ENCODE measurements at places on chromosomes 6 and 20.

- no peak for DNase-seq
These were observed 15.7 kb downstream of the TMEM181 start for GRCh38 chr6:158575550-158575949.

GRCh38 chr6:32222333-32223230 lies 1.3 kb downstream of the NOTCH4 start:
- no peak for DNase-seq

DNA sequence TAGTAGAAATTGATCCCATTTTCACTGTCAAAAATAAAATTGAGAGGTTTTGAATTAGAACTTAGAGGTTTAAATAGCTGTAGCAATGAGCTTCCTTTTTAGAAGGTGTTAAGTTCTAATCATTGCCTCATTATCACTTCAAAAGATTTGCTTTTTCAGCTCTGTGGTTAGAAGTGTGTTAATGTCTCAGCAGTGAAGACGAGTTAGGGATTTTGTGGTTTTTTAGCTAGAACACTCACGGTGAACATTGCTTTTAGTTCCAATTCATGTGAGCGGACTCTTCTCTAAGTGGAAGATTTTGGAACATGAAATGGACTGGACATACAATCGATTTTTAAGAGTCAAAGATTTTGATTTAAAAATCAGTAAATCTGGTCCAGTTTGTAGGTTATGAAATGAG lies 12.7 kb upstream of the IFNGR1 start:
- DNase-seq: no peak

DNA sequence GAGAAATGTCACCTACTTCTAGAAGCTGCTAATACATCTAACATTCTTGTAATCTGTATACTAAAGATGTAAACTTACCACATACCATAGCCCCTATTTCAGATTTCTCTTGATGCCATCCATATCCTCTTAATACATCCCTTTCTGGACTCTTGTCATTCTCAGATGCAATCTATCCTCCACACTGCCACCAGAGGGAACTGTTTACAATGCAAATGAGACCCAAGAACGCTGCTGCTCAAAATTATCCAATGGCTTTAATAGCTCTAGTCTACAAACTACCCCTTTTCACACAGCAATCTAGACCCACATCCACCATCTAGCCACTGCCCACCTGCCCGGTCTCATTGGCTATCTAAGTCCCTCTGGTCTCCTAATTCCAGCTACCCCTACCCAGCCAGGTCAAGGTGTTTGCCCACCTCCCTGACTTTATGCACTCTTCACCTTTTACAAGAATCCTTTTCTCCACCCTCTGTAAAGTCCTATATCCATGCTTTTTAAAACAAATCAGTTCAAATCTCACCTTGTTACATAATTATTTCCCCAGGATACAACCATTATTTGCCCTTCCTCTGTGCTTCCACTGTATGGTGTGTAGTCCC lies 14.8 kb downstream of the FAXC start:
- peak; percentile 26 for DNase-seq

DNA sequence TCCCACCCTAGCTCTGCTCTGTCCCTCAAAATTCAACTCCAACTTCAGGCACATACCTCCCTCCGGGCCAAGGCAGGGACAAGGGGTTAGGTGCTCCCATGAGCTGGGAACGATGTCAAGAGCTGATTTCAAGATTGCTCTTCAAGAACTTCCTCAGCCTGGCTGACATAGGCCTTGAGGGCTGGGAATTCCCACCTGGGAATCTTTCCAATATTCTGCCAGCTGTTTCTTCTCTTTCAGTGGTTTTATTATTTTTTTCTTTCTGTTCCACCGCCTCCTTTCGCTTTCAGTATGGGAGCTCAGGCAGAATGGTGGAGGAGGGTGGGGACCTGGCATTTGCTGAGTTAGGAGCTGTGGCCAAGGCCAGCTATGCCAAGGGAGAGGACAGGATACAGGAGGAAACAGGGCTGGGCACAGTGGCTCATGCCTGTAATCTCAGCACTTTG lies 33.7 kb downstream of the SRSF3 start:
- DNase-seq: peak; percentile 62

DNA sequence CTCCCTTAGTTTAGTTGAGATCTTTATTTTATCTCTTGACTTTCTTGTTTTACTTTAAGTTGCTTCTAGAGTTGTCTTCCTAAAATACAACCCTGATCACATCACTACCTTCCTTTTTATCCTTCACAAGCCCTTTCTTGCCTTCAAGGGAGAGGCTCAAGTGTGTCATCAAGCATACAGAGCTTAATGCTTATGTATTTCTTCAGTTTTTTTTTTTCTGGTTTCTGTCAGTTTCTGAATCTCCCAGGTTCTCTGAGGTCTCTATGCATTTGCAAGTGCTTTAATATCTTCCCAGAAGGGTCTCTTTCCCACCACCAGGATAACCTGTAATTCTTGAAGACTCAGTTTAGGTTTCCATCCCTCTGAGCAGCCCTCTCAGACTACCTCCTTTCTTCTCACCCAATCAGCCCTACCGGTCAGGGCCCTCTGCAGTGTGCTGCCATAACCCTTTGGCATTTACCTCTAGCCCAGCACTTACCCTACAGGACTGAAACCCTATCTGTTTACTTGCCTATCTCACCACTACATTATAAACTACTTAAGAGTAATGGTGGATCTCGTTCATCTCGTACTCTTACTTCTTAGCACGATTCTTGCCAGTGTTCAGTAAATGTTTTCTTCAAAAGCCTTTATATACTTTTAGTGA lies 36.9 kb downstream of the EYA4 start:
- DNase-seq: no peak

- DNase-seq: no peak
These were observed 11.9 kb downstream of the VSTM2L start for GRCh38 chr20:37914672-37915433.

DNA sequence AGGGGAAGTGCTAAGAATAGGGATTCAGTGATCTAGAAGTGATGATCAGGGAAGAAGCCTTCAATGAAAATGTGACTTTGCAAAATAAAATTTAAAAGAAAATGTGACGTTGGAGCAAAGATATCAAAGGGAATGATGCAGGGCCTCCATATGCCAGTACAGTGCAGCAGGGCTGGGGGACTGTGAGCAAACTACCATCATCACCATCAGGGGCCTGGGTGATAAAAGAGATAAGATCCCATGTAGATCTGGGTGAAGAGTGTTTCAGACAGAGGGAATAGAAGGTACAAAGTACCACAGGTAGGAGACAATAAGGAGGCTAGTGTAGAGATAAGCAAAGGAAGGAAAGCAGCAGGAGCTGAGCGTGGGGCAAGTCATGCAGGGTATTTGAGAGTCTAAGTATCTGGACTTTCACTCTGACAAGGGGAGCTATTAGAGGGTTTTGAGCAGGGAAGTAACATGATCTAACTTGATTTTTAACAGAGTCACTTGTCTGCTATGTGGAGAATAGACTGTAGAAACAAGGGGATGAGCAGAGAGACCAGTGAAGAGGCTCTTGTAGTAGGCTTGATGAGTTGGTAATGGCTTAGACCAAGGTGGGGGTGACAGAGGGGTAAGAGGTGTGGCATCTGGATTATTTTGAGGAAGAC lies 295.6 kb downstream of the ZFAND3 start:
- DNase-seq: no peak

- peak; percentile 56 for DNase-seq
These were observed 9.7 kb upstream of the CEP43 start for GRCh38 chr6:166989427-166990032.

DNA sequence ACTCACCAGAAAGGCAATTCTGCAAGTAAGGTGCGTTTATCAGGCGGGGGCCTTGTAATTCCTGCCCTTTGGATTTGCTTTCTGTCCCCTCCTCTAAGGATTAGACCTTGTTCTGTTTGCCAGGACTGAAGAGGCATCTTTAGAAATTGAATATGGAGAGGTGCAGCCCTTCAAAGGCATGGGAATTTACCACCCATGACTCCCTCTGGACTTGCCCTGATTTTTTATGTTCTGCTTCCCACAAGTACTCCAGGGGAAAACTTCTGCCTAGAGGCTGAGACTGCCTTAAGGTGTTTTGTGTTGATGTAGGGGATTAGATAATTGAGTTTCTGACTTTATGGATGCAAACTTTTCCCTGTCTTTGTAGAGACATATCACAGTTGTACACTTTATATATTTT lies 30.2 kb downstream of the SYTL3 start:
- no peak for DNase-seq

DNA sequence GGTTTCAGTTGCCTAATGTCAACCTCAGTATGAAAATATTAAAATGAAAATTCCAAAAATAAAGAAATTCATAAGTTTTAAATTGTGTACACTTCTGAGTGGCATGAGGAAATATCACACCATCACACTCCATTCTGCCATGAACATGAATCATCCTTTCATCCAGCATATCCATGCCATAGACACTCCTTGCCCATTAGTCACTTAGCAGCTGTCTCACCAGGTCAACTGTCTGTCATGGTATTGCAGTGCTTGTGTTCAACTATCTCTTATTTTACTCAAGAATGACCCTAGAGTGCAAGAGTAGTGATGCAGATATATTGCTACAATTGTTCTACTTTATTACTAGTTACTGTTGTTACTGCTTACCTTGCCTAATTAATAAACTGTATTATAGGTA lies 712.4 kb downstream of the EPHA7 start:
- no peak for DNase-seq

- no peak for DNase-seq
These were observed 24.9 kb downstream of the KIF13A start for GRCh38 chr6:17962436-17963031.

GRCh38 chr6:163165922-163166321 lies 248.6 kb upstream of the QKI start:
- DNase-seq: no peak

GRCh38 chr6:15025446-15025845 lies 220.4 kb upstream of the JARID2 start:
- no peak for DNase-seq

GRCh38 chr6:157235600-157236039 lies 87.7 kb downstream of the TMEM242 start:
- peak; percentile 22 for DNase-seq

- no peak for DNase-seq
These were observed 29.8 kb upstream of the EEF1E1 start for GRCh38 chr6:8132130-8132529.

- peak; percentile 95 for DNase-seq
These were observed at the start of gene SNRNP48 for GRCh38 chr6:7589949-7590917. TSS of gene SNRNP48 (plus strand) at chr6:7590198. CDS start at chr6:7590258, 60 bp downstream.

GRCh38 chr6:55023230-55023629 lies 151.1 kb upstream of the HCRTR2 start:
- DNase-seq: peak; percentile 40

GRCh38 chr6:156618600-156619205 lies 158.5 kb upstream of the ARID1B start:
- DNase-seq: no peak

DNA sequence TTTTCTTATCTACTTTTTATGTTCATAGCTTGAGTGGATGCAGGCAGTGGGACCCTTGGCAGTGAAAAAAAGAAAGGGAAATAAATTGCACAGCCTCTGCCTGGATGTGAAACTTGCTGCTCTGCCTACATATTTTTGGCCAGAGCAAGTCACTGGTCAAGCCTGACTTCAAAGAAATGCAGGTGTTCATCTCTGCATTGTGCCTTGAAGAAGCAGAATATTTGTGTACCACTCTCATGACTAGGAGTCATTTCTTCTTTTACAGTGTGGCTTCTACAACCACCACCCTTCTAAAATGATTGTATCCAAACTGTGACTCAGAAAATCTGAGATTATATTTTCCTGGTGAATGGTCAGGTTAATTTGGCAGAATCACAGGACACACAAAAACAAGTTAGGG lies 2.5 kb upstream of the KATNA1 start:
- DNase-seq: no peak

GRCh38 chr20:51833326-51833725 lies 31.0 kb upstream of the SALL4 start:
- DNase-seq: no peak
